Mesothelial cell of epicardium (in vitro differentiated cells): ENCODE measurements at places on chromosomes 5 and 9.

DNA sequence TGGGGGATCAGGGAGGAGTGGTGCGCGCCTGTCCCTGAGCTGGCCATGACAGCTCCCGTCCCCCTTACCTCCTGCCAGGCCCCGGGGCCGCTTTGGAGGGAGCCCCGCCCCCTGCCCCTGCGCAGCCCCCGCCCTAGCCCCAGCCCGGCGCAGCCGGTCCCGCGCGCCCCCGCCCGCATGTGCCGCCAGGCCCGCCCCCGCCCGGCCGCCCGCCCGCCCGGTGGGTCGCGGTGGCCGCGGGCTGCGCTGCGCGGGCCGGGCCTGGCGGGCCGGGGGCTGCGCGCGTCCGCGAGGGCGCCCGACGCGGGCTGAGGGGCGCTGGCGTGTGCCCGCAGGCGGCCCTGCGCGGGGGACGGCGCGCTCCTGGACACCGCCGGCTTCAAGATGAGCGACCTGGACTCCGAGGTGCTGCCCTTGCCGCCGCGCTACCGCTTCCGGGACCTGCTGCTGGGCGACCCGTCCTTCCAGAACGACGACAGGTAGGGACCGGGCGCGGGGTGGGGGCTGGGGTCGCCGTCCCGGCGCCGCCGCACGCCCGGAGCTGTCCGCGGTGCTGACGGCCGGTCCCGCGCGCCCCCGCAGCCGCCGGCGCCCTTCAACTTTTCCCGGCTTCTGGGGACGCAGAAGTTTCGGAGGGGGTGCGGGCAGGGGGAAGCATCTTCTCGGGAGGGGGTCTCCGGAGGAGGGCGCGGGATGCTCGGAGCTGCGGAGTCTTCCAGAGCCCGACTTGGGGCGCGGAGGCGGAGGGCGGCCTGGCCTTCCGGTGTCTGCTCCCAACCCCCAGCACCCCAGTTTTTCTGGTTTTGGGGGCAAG, 12.5 kb downstream of the KCNT1 start:
- no peak overlapping the region for H3K27ac ChIP-seq
- H3K27me3 ChIP-seq: peaks cover 81% of the 10 kb centered on the region
- DNase-seq: peak; percentile 53
- no peak overlapping the region for H3K4me3 ChIP-seq

- peak overlapping the region; percentile 17 for H3K27ac ChIP-seq
- peaks cover 40% of the 10 kb centered on the region for H3K4me1 ChIP-seq
- no peak overlapping the region for H3K4me3 ChIP-seq
- no peak for DNase-seq
Observed at GRCh38 chr5:72167804-72168203, 60.5 kb downstream of the MAP1B start.

DNA sequence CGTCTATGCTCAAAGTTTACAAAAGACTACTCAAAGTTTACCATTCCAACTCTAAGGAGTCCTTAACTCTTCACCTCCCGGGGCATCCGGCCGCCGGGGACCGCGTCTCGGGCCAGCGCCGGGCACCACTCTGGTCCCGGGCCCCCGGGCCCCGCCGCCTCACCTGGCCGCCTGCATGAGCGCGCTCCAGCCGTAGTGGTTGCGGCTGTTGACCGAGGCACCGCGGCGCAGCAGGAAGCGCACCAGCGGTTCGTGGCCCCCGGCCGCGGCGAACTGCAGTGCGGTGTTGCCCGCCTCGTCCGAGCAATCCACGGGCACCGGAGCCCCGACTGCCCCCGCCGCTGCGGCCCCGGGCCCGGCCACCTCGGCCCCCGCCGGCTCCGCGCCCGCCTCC, 388 bp downstream of the ANKS6 start:
- peaks cover 33% of the 10 kb centered on the region for H3K4me1 ChIP-seq
- peaks cover 6% of the 10 kb centered on the region for H3K36me3 ChIP-seq
- H3K27ac ChIP-seq: peak overlapping the region; percentile 64
- DNase-seq: peak; percentile 63
- H3K27me3 ChIP-seq: no peaks in the 10 kb centered on the region

GRCh38 chr9:135357863-135358551, 121.6 kb upstream of the PPP1R26 start:
- no peak overlapping the region for H3K4me3 ChIP-seq
- H3K27ac ChIP-seq: no peak overlapping the region
- H3K27me3 ChIP-seq: peaks cover 4% of the 10 kb centered on the region
- DNase-seq: no peak
- H3K4me1 ChIP-seq: no peaks in the 10 kb centered on the region

- no peaks in the 10 kb centered on the region for H3K27me3 ChIP-seq
- H3K36me3 ChIP-seq: no peaks in the 10 kb centered on the region
- H3K4me3 ChIP-seq: no peak overlapping the region
- DNase-seq: no peak
Observed at GRCh38 chr9:137427454-137428310, 4.5 kb downstream of the NOXA1 start.

- H3K4me3 ChIP-seq: no peak overlapping the region
- no peaks in the 10 kb centered on the region for H3K27me3 ChIP-seq
- peaks cover 3% of the 10 kb centered on the region for H3K4me1 ChIP-seq
Observed at GRCh38 chr5:77156379-77156778, 54.1 kb upstream of the PDE8B start.

- H3K4me3 ChIP-seq: no peak overlapping the region
- peaks cover 3% of the 10 kb centered on the region for H3K36me3 ChIP-seq
- peaks cover 2% of the 10 kb centered on the region for H3K27me3 ChIP-seq
- H3K27ac ChIP-seq: no peak overlapping the region
Observed at GRCh38 chr9:134445000-134445399, 118.7 kb downstream of the RXRA start.

DNA sequence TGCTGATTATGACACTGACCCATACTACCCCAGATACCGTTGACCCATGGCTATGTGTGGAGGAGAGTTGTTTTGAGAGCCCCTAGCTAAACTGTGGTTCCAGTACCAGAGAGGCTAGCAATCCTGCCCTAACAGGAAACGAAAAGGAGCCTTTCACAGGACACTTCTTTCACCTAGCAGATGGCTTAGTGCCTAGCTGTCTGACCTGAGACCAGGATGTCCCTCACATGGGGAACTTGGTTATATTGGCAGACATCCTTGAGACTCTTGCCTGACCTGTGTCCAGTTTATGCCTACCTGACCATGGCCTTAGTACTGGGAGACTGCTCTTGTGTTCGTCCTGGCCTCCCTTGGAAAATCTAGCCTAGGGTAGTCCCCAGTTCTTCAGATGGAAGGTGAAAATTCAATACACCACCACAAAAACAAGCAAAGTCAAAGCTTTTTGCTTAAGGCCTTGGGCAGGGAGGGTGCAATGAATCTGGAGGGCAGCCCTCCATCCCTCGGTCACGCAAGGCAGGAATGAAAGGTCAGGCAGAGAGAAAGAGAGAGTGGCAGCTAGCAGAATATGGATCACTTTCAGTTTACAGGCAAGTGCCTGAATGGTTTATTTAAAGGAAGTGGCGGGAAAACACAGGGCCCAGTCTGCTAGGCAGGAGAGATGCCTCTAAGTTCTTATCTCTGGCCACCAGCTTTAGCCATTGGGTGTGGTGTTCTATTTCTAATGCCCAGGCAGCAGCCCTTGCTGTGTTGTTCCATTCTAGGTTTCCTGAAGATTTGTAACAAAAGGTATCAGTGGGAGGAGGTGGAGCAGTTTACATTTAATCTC, 16.4 kb upstream of the ZNF474 start:
- peaks cover 9% of the 10 kb centered on the region for H3K4me1 ChIP-seq
- no peak overlapping the region for H3K4me3 ChIP-seq
- DNase-seq: no peak
- H3K27ac ChIP-seq: no peak overlapping the region

DNA sequence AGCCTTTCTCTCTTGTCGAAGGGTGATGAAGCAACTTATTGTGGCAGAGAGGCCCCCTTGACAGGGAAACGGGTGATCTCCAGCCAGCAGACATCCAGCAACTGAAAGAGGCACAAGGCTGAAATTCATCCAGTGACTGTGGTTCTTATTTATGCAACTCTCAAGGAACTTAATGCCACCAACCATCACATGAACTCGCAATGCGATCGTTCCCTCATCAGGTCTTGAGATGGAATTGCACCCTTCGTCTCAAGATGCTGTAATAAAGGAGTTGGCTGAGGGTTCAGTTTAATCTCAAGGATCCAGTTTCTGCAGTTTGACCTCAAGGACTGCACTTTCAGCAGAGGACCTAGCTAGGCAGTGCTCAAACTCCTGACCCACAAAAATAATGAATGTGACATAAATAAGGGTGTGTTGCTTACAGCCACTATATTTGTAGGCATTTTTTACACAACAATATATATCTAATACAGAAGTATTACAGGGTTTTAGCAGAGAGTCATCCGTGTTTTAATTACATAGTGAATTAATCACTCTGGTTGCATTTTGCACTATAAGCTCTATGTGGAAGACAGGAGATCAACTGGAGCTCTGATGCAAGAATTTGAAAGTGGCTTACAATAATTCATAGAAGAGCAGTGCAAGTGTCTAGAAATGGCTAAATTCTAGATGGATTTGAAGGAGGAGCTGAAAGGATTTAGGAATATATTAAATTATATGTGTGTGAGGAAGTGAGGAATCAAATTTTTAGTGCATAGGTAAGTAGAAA, 957.8 kb upstream of the CTNND2 start:
- no peaks in the 10 kb centered on the region for H3K27me3 ChIP-seq
- no peak overlapping the region for H3K4me3 ChIP-seq
- no peak for DNase-seq
- peak overlapping the region; percentile 19 for H3K27ac ChIP-seq
- H3K4me1 ChIP-seq: peaks cover 7% of the 10 kb centered on the region
- H3K36me3 ChIP-seq: no peaks in the 10 kb centered on the region

DNA sequence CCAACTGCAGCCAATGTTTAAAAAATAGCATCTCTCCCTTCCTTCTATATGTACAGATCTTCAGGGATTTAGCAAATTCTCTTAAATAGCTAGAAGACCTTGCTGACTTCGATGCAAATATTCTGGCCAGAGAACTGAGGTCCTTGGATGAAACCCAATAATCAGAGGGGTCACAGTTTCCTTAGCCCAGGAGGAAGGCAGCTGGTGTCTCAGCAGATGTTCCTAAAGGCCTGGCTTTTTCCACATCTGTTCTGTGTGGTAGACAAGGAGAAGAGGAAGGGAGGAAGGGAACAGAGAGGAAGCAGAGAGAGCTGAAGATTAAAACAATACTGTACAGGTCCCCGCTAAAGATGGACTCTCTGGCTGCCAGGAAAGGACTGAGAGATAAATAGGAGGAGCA, 33.1 kb downstream of the BOD1 start:
- H3K36me3 ChIP-seq: peaks cover 18% of the 10 kb centered on the region
- peak overlapping the region; percentile 25 for H3K27ac ChIP-seq
- peaks cover 13% of the 10 kb centered on the region for H3K4me1 ChIP-seq
- no peaks in the 10 kb centered on the region for H3K27me3 ChIP-seq
- no peak overlapping the region for H3K4me3 ChIP-seq

- H3K4me3 ChIP-seq: peak overlapping the region; percentile 85
- peaks cover 34% of the 10 kb centered on the region for H3K27me3 ChIP-seq
- no peak overlapping the region for H3K27ac ChIP-seq
- no peak for DNase-seq
- peaks cover 31% of the 10 kb centered on the region for H3K4me1 ChIP-seq
Observed at GRCh38 chr9:34375901-34376595, 650 bp downstream of the MYORG start.

DNA sequence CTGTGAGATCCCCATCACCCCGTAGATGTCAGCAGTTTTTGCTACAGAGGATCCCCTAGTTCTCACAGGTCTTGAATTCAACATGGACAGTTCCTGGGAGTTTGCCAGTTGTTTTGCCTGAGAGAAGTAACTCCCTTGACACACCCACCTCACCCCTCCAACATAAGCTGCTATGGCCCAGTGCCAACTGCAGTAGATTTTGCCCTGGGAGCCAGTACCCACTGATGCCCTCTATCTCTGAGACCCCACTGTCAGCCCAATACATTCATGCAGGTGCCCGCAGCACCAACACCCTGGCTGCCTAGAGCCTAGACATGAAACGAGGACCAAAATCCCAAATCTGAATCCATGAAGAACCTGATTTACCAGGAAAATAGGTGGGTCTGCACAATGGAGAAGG, 583.9 kb upstream of the CTNND2 start:
- H3K36me3 ChIP-seq: no peaks in the 10 kb centered on the region
- no peak overlapping the region for H3K27ac ChIP-seq
- H3K4me1 ChIP-seq: no peaks in the 10 kb centered on the region
- H3K4me3 ChIP-seq: no peak overlapping the region

- no peak for DNase-seq
- peaks cover 34% of the 10 kb centered on the region for H3K36me3 ChIP-seq
- H3K27ac ChIP-seq: no peak overlapping the region
- no peak overlapping the region for H3K4me3 ChIP-seq
- H3K27me3 ChIP-seq: no peaks in the 10 kb centered on the region
Observed at GRCh38 chr9:35700031-35700430, 10.3 kb upstream of the TPM2 start.

- DNase-seq: no peak
- H3K27ac ChIP-seq: no peak overlapping the region
- peaks cover 5% of the 10 kb centered on the region for H3K4me1 ChIP-seq
- H3K4me3 ChIP-seq: no peak overlapping the region
- no peaks in the 10 kb centered on the region for H3K36me3 ChIP-seq
Observed at GRCh38 chr5:35303152-35303551, 72.9 kb upstream of the PRLR start.

DNA sequence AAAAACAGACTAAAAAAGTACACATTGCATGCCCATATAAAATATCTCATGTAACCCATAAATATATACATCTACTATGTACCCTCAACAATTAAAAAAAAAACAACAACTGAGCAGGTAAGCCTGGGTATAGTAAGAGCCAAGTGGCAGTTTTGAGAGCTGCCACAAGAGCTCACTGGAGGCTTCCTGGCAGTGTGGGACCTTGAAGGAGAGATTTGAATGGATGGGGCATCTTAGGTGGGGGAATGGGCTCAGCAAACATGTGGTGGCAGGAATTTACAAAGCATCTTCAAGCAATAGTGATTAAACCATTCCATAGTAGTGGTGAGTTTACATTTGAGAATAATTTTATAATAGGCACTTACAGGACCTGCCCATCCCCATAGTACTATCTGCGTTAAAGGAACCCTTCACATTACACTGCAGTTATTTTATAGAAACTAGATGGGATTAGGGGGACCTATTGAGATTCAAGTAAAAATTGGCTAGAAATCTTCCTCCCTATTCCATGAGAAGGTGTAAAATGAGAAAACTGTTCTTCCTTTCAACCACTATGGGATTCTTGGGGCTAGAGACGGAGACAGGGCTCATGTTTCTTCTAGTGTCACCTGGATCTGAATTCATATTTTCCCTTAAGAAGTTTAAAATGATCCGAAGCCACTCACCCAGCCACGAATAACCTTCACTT, 6.9 kb downstream of the MEGF10 start:
- no peaks in the 10 kb centered on the region for H3K36me3 ChIP-seq
- H3K4me3 ChIP-seq: no peak overlapping the region
- peaks cover 53% of the 10 kb centered on the region for H3K27me3 ChIP-seq
- no peaks in the 10 kb centered on the region for H3K4me1 ChIP-seq
- DNase-seq: no peak
- H3K27ac ChIP-seq: no peak overlapping the region
